Muscle of leg (tissue), 16 donors: ENCODE measurements at places on chromosomes 5 and 9.

GRCh38 chr9:88923092-88923491 lies 68.2 kb upstream of the S1PR3 start:
- no peak for DNase-seq
- no peaks in the 10 kb centered on the region for H3K36me3 ChIP-seq
- H3K4me3 ChIP-seq: no peak overlapping the region
- H3K27ac ChIP-seq: no peak overlapping the region
- H3K4me1 ChIP-seq: peaks cover 10% of the 10 kb centered on the region

DNA sequence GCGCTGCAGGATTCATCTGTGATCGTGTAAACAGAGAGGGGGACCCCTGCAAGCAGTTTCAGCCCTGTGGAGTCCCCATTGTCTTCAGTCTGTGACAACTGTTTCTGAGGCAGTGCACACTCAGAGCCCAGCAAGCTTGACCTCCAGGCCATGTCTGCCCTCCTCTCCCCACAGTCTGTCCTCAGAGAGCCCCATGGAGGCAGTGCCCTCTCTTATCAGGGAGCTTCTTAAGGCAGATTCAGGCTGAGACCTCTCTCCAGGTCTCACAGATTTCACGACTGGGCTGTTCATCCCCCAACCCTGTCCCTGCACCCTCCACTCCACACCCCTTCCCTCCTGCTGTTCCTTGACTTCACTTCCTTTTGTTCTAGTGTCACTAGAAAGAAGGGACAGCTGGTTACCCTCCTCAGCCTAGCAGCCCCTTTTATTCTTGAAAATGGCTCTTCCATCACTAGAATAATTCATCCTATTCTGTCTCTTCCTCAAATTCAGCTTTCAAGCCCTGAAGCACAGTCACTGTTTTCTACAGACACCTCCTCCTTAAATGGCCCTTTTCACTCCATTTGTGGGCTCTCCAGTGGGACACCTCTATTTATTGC lies 218.4 kb downstream of the MED10 start:
- no peak for DNase-seq
- H3K36me3 ChIP-seq: no peaks in the 10 kb centered on the region
- no peaks in the 10 kb centered on the region for H3K4me1 ChIP-seq
- H3K27ac ChIP-seq: no peak overlapping the region
- H3K27me3 ChIP-seq: no peaks in the 10 kb centered on the region

- peak; percentile 94 for DNase-seq
- H3K27ac ChIP-seq: peak overlapping the region; percentile 47
- H3K4me3 ChIP-seq: no peak overlapping the region
- H3K36me3 ChIP-seq: peaks cover 44% of the 10 kb centered on the region
These were observed 15.4 kb upstream of the C9 start for GRCh38 chr5:39379693-39380092.

- no peaks in the 10 kb centered on the region for H3K27me3 ChIP-seq
- no peak overlapping the region for H3K4me3 ChIP-seq
- no peak overlapping the region for H3K27ac ChIP-seq
These were observed 82.8 kb downstream of the CRB2 start for GRCh38 chr9:123438821-123439220.

DNA sequence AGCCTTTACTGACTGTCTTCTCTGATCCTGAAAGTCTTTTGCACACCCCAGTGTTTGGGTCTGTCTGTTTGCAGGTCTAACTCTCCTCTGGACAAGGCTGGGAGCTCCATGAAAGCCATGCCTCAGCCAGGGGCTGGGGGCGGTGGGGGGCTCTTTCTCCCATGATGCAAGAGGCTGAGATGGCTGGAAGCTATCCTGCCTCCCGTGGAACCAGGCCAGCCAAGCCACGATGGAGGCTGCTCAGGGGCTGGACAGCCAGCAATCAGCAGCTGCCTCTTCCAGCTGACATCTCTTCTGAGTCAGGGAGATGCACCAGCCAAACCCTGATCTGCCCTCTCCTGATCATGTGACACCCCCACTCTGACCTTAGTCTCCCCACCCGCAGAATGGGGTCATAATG lies 154.0 kb downstream of the BARX1 start:
- no peak for DNase-seq
- no peak overlapping the region for H3K27ac ChIP-seq
- H3K4me1 ChIP-seq: no peaks in the 10 kb centered on the region
- no peak overlapping the region for H3K4me3 ChIP-seq

- peak within 1 kb of the TSS; percentile 89 for H3K27ac ChIP-seq
- peaks cover 2% of the 10 kb centered on the region for H3K4me1 ChIP-seq
- H3K27me3 ChIP-seq: no peaks in the 10 kb centered on the region
- peaks cover 10% of the 10 kb centered on the region for H3K36me3 ChIP-seq
- DNase-seq: peak; percentile 98
- H3K4me3 ChIP-seq: peak within 1 kb of the TSS; percentile 74
These were observed at the start of gene ZNF300 for GRCh38 chr5:150904479-150905311. ZNF300 (minus strand) TSS chr5:150904980; CDS start chr5:150903155, 1,825 bp downstream.
